ENCODE measurements at places on chromosomes 7 and 10. TPM values are rescaled to one million over a fixed set of nuclear protein-coding genes. Genes with fewer than 3 reads are reported as not detected.

- no peak for DNase-seq
Observed at GRCh38 chr7:70585071-70585470, 546.9 kb upstream of the GALNT17 start.

GRCh38 chr7:149427096-149427680 is 33.7 kb downstream of the ZNF777 start:
- DNase-seq, result no peak

- DNase-seq, result peak; percentile 60
Observed at GRCh38 chr7:38908759-38909335, at the start of gene VPS41. Gene VPS41, minus strand, starts transcription at chr7:38909191. Its CDS starts 17 bp downstream, at chr7:38909174.

DNA sequence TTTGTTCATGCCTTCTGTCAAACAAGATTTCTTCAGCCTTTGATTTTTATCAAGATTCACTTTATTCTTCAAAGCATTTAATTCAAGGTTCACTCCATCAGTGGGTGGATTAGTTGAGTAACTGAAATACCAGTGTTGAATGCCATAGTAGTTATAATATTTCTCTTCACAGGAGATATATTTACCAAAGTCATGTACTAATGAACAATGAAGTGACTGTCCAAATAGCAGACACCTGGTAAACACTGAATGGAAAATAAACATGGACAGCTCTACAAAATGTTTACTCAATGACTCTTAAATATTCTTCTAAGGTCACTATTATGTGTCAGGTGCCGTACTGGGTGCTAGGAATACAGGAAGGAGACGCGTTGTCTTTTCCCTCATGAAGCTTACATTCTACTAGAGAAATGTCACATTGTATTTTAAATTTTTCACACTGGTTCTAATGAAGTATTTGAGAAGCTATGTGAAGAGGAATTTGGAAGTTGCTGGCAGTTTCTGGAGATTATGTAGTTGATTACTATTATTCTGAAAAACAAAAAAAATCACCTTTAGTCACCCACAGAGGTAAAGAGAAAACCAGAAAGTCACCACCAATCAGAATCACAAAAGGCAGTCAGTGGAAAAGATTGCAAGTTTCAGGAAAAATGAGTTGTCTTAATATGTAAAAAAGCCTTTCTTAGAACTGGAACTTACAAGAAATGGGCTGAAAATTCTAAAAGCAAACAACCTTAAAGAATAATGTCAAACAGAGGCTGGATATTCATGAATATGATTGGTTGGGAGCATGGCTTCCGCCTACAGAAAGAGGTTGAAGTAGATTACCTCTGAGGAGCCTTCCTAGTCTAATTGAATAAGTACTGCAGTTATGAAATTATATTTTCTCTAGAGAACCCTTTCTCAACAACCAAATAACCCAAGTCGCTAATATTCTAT is 84.5 kb downstream of the RTKN2 start:
- no peak for DNase-seq

- no peak for DNase-seq
Observed at GRCh38 chr10:116418389-116418788, 9.3 kb upstream of the PNLIPRP3 start.

- DNase-seq, result no peak
Observed at GRCh38 chr7:103918631-103919271, 70.7 kb downstream of the RELN start.

- no peak for DNase-seq
Observed at GRCh38 chr7:29091715-29092114, 54.6 kb downstream of the CPVL start.

CNPY1 gene
- not detected for total RNA-seq

ITPRID1 gene
- total RNA-seq, result not detected

IQCE gene
- 21.4 TPM for total RNA-seq

SORBS1 gene
- 3.4 TPM for total RNA-seq

Data from HCT116 (cell line).